A172 (cell line): ENCODE measurements at places on chromosomes 1 and 21.

DNA sequence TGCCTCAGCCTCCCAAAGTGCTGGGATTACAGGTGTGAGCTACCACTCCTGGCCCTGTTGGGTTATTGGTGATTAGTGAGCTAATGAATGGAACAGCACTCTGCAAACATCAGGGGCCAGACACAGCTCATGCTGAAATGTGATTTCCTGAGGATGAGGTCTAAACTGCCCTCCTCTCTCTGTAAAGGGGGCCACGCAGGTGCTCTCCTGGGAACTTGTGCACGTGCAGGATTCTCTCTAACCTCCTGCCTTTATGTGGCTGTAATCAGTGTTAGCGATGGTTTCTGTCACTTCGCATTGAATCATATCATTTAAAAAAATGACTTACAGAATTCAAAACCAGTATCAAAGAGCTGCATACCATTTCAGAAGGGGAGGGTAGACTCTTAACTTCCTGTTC lies 3.6 kb downstream of the GPR157 start:
- no peak for DNase-seq

- DNase-seq, result no peak
Measured at GRCh38 chr21:44948426-44949120, 8.7 kb downstream of the SLX9 start.

DNA sequence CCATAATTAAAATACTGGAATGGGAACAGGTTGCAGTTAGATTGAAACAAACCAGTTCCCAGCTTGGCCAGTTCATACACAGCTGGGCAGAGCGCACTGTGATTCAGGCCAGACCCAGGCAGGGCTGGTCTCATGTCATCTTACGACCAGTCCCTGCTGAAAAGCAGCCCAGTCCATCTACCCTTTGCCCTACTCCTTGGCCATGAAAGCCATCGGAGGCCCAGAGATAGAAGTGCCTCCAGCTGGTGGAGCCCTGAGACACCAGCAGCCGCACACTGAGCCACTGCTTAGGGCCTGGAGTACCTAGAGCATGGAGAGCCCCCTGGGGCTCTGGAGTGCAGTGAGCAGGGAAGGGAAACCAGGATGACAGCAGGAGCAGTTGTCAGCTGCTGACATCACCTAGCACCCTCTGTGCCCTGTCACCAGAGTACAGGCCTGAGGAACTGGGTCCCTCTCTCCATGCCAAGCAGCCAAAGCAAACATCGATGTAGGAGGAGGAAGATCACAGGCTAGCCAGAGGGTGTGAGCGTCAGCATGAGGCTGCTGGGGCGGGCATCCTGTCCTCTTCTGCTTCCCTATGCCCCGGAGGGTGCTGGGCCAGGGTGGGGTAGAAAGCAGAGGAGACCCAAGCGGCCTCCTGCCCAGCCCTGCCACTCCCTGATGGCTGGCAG lies 34.2 kb upstream of the TMEM125 start:
- no peak for DNase-seq

DNA sequence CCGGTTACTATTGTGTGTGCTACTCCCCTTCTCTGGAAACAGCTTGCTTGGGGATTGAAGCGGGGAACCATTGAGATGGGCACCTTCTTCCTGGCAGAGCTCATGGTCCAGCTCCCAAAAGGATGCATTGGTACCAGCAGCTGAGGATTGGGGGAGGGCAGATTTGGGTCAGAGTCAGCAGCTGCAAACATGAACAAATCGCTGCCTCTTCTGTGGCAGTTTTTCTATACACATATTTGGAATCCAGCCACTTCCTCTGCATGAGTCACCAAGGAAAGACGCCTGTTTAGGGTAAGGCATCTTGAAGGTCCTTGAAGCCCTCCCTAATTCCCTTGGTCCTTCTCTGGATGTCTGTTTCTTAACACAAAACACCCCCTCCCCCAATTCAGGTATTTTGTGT lies 104.7 kb downstream of the DAB1 start:
- no peak for DNase-seq

GRCh38 chr1:185238447-185238846 lies 78.6 kb downstream of the IVNS1ABP start:
- DNase-seq, result no peak

DNA sequence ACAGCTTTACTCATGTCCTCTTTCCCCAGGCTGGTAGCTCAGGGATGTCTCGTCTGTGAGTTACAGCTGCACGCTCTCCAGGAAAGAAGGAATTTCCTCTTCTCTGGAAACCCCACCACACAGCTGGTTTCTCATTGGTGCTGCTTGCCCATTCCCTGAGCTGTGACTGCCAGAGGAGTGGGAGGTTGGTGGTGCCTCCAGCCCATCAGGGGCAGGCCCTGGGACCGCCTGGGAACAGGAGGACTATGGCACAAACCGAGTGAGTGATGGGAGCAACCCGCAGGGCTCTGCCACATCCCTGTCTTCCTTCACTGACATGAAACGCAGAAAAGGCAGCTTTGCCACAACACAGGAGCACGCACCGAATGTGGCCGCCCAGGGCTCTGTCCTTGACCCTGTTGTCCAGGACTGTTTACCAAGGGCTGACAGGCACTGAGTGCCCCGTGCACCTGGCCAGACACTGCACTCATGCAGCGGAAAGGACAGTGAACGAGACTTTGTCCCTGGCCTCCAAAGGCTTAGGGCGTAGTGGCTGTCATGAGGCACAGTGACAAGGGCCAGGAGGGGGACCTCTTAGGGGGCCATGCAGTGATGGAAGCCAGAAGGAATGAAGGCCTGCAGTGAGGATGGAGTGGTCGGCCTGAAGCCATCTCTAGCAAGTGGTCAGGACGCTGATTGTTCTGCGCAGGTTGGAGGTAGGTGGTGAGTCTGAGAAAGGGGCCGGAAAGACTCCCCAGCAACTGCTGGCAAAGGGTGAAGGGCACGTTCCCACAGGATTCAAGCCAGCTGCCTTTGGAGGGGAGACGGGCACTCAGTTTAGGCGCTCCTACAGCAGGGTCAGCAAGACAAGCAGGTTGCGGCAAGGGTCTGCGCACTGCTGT lies 1.7 kb upstream of the CCNL2 start:
- DNase-seq, result no peak

DNA sequence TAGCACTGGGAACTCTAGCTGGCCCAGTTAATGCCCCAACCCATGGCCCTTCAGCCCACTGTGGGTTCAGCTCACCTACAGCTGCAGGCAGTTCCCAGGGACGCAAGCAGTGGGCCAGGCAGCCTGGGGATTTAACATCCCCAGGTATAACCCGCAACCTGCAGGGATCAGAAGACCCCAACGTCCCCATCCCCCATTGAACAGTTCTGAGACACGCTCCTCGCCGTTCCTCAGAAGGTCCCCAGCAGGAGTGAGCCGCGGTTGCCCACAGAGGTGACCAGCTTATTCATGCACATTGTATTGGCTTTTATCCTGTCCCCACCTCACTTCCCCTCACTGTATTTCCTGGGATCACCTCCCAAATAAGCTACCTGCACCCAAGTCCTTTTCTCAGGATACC lies 5.0 kb upstream of the MATN1 start:
- no peak for DNase-seq

DNA sequence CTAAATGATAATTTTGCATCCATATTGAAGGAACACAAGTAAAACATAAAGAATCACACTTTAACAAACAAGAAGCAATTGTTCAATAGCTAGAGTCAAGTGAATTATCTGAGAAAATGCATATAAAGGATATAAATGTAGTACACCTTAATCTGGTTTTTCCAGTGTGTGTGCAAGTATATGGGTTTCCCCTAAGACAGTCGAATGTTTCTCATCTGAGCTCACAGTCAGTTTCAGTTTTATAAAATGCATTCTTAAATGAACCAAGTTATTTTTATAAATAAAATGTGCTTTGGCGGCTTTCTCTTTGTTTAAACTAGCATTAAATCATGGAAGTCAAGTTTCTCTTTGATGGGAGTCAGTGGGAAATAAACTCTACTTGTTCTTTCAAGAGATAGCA lies 125.9 kb downstream of the PTPRC start:
- no peak for DNase-seq

DNA sequence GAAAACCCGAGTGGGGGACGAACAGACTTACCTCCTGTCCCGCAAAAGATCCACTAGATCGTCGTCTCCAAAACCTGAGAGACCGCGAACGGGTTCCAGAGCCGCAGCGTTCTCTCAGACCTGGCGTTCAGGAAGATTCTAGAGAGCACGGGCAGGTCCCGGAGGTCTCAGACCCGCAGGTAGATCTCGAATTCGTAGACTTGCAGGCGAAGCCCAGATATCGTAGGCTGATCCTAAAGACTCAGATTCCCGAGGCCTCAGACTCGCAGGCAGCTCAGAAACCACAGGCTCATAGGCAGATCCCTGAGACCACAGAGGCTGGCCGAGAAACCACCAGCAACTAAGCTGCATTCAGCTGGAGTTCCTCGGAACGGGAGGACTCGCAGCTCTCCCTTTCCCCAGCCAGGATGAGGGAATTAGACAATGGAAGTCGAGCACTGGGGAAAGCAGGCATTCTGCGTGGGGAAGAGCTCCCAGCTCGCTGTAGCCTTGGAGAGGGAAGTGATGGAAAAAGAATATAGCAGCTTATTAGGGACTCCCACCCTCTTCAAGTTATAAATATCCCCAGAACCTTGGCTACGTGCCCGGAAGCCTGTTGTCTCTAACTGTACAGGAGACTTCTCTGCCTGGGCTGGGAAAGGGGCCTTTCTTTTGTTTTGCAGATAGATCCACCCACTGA lies at the start of gene ZNF436:
TSS of gene ZNF436 (minus strand) at position 502 of the 679 bp plus-strand sequence. CDS start 1,831 bp downstream, outside the sequence.
- DNase-seq, result peak; percentile 48

DNA sequence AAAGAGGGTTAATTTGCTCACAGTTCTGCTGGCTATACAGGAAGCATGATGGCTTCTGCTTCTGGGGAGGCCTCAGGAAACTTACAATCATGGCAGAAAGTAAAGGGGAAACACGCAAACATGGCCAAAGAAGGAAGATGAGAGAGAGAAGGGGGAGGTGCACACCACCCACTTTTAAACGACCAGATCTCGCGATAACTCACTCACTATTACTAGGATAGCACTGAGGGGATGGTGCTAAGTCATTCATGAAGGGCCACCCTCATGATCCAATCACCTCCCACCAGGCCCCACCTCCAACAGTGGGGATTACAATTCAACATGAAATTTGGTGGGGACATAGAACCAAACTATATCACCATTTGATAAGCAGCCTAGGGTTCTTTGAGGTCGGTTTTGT lies 2.4 kb upstream of the C1orf115 start:
- DNase-seq, result no peak

GRCh38 chr21:26833011-26833410 lies 12.2 kb downstream of the ADAMTS1 start:
- no peak for DNase-seq

DNA sequence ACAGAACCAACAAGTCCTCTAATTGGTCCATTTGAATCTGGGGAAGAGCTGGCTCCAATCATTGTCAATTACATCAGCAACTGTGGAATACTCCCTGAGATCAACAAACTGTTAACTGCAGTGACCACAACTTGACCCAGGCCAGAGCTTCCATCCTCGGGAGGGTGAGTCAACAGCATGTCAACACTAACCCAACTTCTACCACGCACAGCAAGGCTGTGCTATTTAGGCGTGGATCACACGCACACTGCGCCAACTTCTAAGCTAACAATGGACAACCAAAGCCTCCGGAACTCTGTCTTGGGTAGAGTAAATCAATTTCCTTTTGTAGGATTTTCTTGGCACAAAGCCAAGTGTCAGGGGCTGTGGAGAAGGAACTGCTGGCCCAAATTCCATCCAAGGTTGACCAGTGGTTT lies 30.4 kb downstream of the APP start:
- DNase-seq, result peak; percentile 94

- DNase-seq, result no peak
Measured at GRCh38 chr1:12551584-12551983, 66.4 kb downstream of the DHRS3 start.

GRCh38 chr1:161089938-161090337 lies 580 bp upstream of the NECTIN4 start:
- no peak for DNase-seq

DNA sequence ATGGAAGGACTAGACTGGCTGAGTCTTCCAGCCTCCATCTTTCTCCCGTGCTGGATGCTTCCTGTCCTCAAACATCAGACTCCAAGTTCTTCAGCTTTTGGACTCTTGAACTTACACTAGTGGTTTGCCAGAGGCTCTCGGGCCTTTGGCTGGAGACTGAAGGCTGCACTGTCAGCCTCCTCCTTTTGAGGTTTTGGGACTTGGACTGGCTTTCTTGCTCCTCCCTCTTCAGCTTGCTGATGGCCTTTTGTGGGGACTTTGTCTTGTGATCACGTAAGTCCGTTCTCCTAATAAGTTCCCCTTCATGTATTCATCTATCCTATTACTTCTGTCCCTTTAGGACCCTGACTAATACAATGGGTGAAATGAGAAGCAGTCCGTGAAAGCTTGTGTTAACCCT lies 196.4 kb downstream of the KAZN start:
- no peak for DNase-seq

DNA sequence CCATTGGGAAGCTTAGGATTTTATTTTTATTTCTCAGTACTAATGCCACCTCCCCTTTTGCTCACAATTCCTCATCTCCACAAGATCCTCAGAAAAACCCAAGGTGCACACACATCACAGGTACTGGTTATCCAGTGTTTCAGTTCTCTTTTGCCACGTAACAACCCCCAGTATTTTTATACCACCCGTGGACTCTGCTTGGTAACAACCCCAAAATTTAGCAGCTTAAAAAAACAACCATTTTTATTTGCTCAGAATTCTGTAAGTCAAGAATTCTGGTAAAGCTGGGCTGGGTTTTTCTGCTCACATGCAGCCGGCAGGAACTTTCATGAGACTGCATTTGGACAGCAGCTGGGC lies 180.0 kb downstream of the KAZN start:
- DNase-seq, result no peak

GRCh38 chr1:25814549-25815087 lies 5.1 kb upstream of the MTFR1L start:
- no peak for DNase-seq

DNA sequence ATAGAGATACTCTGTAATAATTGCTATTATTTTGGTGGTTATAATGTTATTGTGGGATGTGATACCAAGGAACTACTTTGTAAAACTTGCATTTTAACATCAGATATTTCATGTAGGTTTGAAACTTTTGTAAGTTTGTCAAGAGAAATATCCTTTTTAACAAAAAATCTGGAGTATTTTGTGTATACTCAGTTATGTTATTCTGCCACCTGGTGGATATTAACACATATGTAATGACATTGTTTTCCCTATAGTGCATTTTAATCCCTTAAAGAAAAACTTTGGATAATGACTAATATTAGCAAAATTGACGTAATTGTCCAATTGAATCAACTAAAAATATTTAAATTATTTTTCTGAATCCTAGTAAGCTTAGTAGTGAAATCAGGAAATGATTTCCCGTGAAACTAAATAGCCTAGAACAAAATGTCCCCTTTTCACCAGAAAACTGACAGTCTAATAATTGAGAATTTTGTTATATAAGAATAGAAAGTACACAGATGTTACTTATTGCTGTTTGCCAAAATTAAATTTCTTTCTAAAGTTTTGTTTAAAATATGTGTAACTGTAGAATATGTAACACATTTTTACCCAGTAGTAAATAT lies 39.6 kb downstream of the KCTD3 start:
- DNase-seq, result no peak
